A549 treated with AZD2906 at 1 μM for 4 hours (cell line): ENCODE measurements at places on chromosomes 1 and 21. TPM values are rescaled to one million over a fixed set of nuclear protein-coding genes. Genes with fewer than 3 reads are reported as not detected.

DMRTB1 gene
- total RNA-seq: not detected in 5 replicates

NKAIN1 gene
- 0.85 to 1.2 TPM (median 1.0 TPM) in 5 replicates for total RNA-seq

ATP1A4 gene
- 0.07 TPM in 1 of 5 replicates, not detected in the others for total RNA-seq

RGS13 gene
- not detected in 5 replicates for total RNA-seq

SYT14 gene
- total RNA-seq: 0.03 to 0.09 TPM (median 0.07 TPM) in 5 replicates

ROR1 gene
- 8.1 to 11.6 TPM (median 8.8 TPM) in 5 replicates for total RNA-seq

GPR153 gene
- 4.8 to 7.7 TPM (median 7.4 TPM) in 5 replicates for total RNA-seq

ARID1A gene
- total RNA-seq: 36.9 to 41.2 TPM (median 37.6 TPM) in 5 replicates

DIO1 gene
- not detected in 5 replicates for total RNA-seq

HAO2 gene
- not detected in 5 replicates for total RNA-seq

SLAMF6 gene
- total RNA-seq: not detected in 5 replicates

TRAF5 gene
- 7.1 to 8.1 TPM (median 7.5 TPM) in 5 replicates for total RNA-seq

EVI5 gene
- total RNA-seq: 4.4 to 10.4 TPM (median 5.4 TPM) in 5 replicates

PTGER3 gene
- 0.01 TPM in 1 of 5 replicates, not detected in the others for total RNA-seq
